ENCODE measurements at places on chromosomes 16 and 17. TPM values are rescaled to one million over a fixed set of nuclear protein-coding genes. Genes with fewer than 3 reads are reported as not detected.

DNA sequence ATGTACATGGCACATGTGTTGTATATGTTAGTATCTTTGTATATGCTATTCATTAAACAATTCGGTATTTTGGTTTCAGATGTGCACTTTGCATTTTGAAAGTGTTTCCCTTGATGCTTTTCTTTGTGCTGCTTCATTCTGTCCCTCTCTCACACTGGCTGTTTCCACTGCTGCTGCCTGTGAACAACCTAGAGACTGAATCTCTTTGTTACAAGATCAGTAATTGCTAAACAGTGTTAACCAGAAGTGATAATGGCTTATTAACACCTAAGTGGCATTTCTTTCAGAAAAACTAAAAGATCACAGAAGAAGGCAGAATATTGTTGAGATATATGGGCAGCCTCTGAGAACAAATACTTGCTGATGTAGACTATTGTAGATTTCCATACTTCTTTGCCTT, 84.7 kb downstream of the KIF2B start:
- DNase-seq, result no peak

DNA sequence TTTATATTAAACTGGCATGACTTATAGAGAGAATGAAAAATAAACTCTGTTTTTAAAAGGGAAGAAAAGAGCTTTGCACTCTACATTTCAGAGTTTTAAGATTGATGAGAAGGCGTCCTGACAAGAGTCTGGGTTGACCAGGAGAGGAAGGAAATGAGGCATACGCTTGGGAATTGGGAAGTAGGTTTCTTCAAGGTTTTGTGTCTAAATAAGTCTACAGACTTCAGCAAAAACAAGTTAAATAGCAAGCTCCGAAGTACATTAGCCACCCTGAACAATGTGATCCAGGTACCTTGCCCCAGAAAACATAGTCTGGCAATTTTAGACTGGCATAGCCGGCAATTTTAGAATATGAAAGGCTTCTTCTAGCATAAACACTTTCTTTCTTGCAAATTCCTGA, 28.5 kb upstream of the CCDC182 start:
- DNase-seq, result peak; percentile 54

GRCh38 chr16:81445966-81446906, 1.6 kb downstream of the CMIP start:
- no peak for DNase-seq

DNA sequence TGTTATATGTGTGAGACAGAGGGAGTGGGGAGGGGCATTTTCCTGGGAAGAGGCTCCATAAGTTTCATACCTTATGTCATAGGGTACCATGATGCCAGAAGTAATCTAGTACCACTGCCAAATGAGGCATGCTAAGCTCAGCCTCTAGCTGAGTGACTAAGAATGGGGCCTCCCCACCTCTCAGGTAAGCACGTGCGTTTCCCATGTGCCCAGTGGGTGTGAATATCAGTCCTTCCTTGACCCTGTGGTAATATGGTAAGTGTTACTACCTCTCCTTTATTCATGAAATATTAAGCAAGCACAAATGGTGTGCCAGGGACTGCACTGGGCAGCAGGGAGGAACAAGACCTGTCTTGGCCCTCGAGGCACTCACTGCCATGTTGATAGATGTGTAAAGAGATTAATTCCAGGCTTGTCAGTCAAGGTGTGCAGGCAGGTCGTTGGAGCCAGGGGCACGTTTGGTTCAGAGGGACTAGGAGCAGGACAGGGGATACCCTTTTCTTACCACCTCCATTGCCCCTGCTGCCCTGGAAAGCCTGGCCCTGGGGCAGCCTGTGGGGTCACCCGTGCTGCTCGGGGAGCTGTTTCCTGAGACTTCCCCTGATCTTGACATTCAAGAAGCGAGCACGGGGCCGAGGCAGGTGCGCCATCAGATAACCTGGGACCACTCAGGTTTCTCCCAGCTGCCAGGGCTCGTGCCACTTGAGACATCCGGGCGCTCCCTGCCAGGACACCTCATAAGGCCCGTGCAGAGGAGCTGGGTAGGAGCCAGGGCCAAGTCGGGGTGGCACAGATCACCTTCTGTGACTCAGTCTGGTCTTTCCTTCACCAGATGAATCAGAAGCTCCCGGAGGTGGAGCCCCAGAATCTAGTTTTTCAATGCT, 8.8 kb downstream of the RSAD1 start:
- DNase-seq, result no peak

GRCh38 chr16:11080327-11080967, 136.1 kb downstream of the CLEC16A start:
- no peak for DNase-seq

- no peak for DNase-seq
Measured at GRCh38 chr17:30576326-30576861, 99.2 kb downstream of the GOSR1 start.

GRCh38 chr17:42518046-42518754, 17.8 kb upstream of the NAGLU start:
- peak; percentile 97 for DNase-seq

DNA sequence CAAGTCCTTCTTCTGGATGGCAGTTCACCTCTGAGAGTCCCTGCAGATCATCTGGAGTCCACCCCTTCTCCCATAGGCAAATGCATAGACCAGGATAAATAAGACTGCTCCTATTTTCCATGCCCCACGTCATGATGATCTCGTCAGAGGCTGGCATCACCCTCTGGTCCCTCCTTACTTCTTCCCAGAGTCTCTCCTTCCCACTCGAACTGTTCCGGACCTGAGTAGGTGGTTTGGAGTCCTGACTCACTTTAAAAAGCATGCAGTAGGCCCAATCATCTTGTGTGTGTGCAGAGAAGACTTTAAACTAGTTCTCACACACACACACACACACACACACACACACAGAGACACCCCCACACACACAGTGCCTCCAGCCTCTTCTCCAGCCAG, 72.0 kb downstream of the SOX9 start:
- DNase-seq, result no peak

Gene CCDC78
- 1.4 TPM for total RNA-seq
